ENCODE measurements at places on chromosomes 1 and 21.

- DNase-seq: peak; percentile 22
Observed at GRCh38 chr1:55626326-55626725, 411.2 kb upstream of the USP24 start.

DNA sequence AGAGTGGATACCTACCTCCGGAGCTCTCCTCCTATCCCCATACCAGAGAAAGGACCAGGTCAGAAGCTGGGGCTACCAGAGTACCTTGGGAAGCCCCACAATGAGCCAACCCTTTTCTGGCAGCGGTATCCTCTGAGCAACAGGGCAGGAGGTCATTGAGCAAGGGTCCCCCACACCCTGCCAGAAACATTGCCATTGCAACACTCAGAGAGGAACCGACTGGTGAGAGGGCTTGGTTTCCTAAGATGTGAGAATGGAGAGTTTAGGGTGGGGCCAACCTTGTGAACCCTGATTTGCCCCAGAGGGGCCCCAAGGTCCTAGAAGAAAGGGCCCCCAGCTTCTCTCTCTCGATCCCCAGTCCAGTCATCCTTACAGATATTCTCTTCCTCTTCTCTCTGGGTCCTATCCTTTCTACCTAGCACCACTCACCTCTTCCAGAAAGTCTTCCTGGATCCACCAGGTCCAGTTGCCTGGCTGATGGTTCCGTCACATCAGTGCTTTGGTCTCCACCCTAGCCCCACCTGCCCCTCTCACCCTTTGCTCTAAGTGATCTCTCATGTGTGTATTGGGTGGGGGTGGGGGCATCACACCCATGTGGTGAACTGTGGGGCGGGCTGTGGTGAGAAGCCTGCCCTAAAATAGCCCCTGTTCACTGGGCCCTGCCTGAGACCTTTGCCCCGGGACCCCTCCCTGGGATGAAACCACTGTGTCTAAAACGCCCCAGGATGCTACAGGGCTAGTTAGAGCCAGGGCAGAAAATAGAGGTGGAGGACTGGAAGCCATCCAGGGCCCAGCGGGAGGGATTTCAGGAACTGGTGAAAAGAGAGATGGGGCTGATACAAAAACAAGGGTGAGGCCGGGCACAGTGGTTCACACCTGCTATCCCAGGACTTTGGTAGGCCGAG is 8.7 kb downstream of the FGR start:
- no peak for DNase-seq

DNA sequence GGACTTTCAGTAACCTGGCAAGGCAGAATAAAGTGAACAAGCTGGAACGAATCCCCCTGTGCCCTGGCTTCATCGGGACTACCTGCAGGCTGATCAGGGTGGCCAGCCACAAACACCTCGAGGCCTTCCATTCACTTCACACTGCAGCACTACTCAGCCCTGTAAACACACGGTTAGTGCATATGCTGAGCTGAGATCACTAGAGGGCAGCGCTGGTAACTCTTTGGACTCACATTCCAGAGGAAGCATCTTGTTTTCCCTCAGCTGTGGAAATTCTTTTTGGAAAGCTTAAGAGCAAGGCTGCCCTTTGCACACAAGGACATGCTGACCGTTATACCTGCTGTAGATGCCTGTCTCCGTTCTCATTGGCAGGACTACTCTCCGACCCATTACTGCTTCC is 32.1 kb downstream of the PCSK9 start:
- DNase-seq: peak; percentile 67

DNA sequence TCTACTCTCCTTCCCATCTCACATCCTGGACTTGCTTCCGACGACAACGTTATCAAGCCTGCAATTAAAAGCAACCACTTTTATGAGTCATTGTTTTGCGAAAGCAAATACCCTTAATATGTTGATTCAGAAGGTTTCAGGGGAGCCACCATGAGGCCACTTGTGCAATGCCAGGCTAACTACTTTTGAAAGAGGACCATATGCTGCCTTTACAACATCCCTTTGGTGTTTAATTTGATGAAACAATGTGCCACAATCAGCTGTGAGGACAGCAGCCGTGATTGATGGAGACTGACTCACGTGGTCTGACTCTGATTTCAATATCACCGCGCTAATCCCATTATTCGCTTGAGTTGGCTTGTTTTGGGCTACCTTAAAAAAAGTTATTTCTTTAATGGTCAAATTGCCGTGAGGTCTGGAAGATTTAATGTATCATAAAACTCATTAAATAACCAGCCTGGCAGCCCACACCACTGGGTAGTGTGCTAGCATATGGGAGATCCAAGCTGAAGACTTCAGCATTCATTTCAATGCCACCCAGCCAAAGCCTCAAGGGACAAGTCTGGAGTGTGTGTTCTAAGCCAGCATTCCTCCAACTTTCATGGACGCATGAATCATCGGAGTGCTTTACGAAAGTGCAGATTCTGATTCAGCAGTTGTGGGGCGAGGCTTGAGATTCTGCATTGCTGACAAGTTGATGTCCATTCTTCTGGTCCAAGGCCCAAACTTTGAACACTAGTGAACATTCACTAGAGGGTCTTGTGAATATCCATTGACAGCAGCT is 73.3 kb upstream of the PAXBP1 start:
- peak; percentile 76 for DNase-seq

GRCh38 chr21:33419538-33420123 is 16.4 kb downstream of the IFNGR2 start:
- peak; percentile 81 for DNase-seq

DNA sequence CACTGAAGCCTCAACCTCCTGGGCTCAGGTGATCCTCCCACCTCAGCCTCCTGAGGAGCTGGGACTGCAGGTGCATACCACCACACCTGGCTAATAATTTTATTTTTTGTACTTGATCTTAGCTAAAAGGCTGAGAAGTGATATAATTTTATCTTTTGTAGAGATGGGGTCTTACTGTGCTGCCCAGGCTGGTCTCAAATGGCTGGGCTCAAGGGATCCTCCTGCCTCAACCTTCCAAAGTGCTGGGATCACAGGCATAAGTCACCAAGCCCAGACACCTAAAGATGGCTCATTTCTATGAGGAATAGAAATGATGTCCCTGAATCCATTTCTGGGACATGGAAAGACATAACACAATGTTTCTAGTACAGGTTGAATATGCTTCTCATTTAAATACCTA is 57.8 kb downstream of the TOMM20 start:
- no peak for DNase-seq

- peak; percentile 42 for DNase-seq
Observed at GRCh38 chr1:173052681-173053196, 2.0 kb upstream of the TNFSF18 start.
